ENCODE measurements at places on chromosomes 11 and 22.

GRCh38 chr11:61701242-61701886 lies 21.2 kb downstream of the DAGLA start:
- no peak for DNase-seq

- no peak for DNase-seq
Measured at GRCh38 chr11:78540256-78540655, 34.4 kb downstream of the NARS2 start.

GRCh38 chr11:132058211-132058772 lies 687.9 kb downstream of the NTM start:
- DNase-seq: no peak

DNA sequence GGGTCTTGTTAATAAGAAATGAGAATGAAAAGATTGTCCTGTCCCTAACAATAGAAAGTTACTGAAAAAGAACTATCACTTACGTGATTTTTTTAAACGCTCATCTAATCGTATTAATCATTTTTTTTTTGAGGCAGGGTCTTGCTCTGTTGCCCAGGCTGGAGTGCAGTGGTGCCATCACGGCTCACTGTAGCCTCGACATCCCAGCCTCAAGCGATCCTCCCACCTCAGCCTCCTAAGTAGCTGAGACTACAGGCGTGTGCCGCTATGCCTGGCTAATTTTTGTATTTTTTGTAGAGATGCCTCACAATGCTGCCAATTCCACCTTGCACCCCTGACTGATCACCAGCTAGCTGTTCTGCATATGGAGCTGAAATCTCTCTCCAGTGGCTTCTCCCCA lies 15.7 kb downstream of the PDGFB start:
- no peak for DNase-seq

DNA sequence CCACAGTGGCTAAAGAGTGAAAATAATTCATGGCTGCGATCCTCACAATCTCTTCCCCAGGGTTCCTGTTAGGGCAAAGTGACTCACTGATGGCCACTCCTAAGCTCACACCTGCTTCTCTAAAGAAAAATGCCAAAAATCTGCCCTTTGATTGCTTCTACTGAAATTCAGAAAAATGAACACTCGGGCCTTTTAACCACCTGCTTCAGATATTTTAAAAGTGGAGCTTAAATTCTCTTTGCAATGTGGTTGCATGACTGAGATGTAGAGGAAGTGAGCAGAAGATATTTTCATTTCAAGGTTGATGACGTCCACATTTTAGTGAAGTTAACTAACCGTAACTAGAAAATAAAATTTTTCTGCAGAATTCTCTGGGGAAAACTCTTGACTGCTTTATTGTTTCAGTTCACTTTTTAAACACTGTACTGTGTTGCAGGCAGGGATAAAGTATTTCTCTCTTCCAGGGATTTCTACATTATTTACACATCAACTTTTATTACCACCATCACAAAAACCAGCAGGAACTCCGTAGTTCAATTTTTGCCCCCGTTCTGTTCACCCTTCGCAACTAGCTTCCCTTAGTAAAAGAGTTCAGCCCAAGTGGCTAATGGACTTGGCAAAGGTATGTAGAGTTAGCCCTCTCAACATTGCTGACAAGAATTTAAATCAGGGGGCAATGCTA lies 8.5 kb downstream of the RAB30 start:
- no peak for DNase-seq

- no peak for DNase-seq
Measured at GRCh38 chr22:26588729-26589366, 1.1 kb downstream of the TPST2 start.

GRCh38 chr22:23070418-23071229 lies at the start of gene GNAZ:
TSS of gene GNAZ (plus strand) at chr22:23070519. CDS start at chr22:23095696, 25,177 bp downstream.
- peak; percentile 23 for DNase-seq

DNA sequence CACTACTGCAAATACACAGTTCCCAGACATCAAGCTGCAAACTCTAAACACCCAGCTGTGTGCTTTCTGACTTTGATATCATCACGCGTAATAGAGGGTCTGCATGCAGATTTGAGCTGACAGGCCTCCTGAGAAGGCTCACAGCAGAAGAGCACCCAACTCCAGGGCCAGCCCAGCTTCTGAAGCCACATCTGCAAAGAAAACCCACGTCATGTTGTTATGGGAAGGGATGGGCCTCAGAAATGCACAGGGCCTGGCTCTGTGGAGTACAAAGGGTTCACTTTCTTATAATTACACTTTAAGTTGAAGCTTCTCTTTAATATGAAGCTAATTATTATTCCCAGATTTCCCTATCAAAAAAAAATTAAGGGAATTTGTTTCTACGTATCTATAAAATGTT lies 927.9 kb downstream of the NTM start:
- DNase-seq: no peak

DNA sequence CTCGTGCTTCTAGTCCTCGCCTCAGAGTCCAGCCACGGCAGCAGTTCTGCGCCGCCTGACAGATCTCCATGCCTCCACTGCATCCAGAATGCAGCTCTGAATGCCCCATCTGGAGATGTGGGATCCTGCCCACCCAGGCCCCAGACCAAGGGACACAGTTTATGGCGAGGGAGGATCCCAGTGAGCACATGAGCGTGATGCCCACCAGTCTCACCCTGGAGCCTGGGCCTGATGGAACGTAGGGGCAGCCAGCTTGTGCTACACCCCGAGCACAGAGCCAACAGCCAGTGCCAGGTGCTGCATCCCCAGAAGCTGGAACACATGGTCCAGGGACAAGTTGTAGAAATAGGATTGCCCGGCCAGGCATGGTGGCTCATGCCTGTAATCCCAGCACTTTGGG lies 10.4 kb downstream of the IGLL1 start:
- no peak for DNase-seq

DNA sequence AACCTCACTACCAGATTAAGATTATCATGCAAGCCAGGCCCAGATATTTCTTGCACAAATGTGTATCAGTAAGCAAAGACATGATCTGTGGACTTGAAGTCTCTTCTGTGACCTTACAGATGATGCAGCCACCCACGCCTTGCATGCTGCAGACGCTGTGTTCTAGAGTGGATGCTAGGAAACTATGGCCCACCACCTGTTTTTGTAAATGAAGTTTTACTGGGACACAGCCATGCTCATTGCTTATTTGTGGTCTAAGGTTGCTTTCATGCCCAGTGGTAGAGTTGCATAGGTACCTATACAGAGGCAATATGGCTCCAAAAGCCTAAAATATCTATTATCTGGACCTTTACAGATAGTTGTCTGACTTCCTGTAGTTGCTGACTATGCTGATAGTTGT lies 47.5 kb upstream of the SORL1-AS1 start:
- DNase-seq: no peak

GRCh38 chr11:69697469-69697843 lies 6.4 kb downstream of the FGF19 start:
- no peak for DNase-seq

DNA sequence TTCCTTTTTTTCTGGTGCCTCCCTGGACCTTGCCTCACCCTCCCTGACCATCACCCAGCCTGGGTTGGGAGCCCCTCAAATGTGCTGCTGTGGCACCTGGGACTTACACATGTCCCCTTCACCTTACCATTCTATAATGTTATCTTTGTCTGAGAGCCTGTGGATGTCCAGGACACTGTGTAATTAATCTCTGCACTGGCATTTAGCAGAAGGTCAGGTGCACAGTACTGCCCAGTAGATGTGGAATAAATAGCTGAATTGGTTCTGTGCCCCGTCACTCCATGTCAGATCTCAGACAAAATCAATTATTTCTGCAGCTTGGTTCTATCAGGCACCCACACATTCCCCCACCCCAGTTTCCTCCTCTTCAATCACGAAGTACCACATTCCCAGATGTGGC lies 19.9 kb upstream of the DKK3 start:
- no peak for DNase-seq

DNA sequence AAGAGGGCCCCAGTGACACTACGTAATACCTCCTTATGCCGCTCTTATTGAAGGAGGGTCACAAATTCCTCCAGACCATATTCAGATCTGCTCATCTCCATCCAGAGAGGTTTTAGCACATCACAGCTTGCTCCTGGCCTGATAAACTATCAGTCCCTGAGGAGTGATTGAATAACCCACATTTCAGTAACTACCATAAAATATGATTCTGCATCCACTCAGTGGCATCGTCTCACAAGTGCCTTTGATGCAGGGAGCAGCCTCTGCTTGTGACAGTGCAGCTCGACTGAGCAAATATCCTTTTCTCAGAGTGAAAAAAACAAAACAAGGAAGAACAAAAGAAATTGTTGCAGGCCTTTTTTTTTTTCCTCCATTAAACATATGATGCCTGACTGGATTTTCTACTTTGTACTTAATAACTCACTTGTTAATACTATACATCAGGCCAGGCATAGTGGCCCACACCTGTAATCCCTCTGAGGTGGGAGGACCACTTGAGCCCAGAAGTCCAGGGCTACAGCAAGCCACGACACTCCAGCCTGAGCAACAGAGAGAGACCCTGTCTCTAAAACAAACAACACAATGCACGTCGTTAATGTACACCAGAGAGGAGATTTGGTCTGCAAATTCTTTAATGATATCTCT lies 64.5 kb downstream of the DDX10 start:
- DNase-seq: no peak

DNA sequence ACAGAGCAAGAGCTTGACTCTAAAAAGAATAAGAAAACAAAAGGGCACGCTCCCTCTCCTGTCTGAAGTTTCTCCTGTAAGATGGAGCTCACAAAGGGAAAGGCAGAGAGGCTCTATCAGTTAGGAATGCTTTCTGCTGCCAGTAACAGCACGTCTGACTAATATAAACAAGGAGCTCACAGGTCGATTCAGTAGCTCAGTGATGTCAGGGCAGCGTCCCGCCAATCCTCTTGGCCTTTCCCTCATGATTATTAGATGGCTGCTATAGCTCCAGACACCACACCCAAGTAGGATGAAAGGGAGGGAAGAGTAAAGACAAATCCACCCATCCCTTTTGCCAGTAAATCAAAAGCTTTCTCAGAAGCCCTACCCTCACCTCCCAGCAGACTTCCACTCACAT lies 51.3 kb upstream of the HMGXB4 start:
- no peak for DNase-seq

GRCh38 chr11:120337355-120338106 lies 1.3 kb downstream of the ARHGEF12 start:
- no peak for DNase-seq

DNA sequence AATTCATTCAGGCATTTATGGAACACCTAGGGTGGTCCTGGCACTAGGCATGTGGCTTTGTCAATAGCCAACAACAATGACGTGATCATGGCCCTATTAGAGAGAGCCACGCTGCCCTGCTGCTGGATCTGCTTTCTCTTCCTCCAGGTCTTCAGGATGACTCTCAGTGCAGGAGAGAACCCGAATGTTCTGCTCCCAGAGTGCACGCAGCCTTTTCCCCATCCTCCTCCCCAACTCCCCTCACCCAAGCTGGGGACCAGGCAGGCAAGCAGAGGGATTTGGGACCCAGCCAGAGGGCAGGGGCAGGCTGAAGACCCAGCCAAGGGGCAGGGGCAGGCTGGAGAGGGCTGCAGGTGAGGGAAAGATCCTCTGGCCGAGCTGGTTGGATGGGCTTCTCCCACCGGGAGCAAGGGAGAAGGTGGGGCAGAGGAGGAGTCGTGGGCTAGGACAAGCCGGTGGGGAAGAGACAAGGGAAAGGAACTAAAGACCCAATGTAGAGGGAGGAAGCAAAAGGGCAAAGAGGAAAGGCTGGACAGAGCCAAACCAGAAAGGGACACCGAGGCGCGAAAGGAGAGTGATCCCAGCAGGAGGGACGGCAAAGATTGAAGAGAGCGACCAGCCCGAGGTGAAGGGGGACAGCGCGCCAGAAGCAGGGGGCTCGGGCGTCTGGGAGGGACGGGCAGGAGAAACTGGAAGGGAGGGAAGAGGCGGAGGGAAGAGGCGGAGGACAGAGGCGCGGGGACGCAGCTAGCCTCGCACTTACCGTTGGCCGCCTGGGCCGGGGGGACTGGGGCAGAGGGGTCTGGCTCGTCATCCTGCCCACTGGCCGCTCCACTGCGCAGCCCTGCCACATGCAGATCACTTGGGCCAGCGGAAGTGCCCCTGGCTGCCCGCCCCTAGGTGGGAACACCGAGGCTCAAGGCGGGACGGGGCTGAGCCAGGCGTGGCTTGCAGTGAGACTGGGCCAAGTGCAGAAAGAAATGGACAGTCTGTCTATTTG lies at the start of gene KCTD14:
KCTD14 (minus strand) TSS at position 880 of the 1,000 bp plus-strand sequence; CDS start at position 853, 27 bp downstream.
- no peak for DNase-seq

DNA sequence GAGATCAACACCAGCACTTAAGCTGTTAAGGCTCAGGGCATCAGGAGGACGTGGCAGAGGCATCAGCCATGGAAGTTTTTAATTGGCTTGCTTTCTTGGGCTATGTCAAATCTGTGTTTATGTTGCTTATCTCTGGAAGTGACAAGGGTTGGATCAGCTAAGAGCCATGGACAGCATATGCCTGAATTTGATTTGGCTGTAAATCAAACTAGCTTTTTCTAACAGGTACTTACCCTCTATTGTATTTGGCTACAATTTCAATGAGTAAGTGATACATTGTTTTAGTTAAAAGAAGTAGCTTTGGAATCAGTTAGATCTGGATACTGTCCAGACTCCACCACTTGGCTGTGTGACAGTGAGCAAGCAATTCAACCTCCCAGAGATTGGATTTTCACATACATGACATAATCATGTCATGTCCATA lies 936.6 kb downstream of the OPCML start:
- no peak for DNase-seq

DNA sequence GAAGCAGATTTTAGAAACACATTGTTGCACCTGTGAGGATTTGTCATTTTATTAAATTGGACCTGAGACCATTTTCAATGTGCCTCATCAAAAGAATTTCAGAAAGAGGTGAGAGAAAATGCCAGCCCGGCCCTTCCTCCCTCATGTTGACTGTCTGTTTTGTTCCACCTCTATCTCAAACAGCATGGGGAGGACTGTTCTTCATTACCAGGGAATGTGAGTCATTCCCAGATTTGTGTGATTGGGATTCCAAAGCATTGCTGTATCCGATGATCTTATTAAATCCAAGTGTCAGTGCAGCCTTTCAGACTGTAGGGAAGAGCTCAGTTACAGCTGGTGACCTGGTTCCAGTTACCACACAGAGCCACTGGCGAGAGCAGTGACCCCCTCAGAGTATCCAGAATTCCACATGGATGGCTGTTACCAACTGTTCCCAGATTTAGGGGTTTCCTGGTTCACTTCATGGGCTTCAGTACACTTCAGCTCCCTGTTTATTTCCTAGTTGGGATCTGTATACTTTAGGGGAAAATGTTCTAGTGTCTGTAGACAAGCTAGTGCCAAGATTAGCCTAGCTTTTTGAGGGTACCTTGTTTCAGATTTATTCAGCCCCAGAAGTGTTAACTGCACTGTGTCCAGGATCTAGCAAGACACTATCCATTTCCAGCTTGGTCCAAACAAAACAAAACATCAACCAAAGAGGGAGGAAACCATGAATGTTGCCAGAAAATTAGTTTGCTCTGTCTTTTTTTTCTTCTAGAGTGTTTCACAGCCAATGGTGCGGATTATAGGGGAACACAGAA lies 20.9 kb downstream of the KREMEN1 start:
- DNase-seq: no peak
